ENCODE measurements at places on chromosomes 11 and 22. TPM values are rescaled to one million over a fixed set of nuclear protein-coding genes. Genes with fewer than 3 reads are reported as not detected.

Gene BLID
- not detected for total RNA-seq

Gene MYO18B
- total RNA-seq, result 0.02 TPM

Gene OR51B4
- total RNA-seq, result not detected

Gene TSSC4
- 67.4 TPM for total RNA-seq

Gene PATE2
- total RNA-seq, result not detected

Gene DNAJB7
- total RNA-seq, result not detected

Gene OSM
- not detected for total RNA-seq

Gene MS4A3
- total RNA-seq, result not detected

Gene XBP1
- total RNA-seq, result 40.5 TPM

Data from A549 treated with DMSO at 1 μM for 4 hours (cell line).